Stomach (tissue), 19 donors: ENCODE measurements at places on chromosomes 16 and 17. TPM values are rescaled to one million over a fixed set of nuclear protein-coding genes. Genes with fewer than 3 reads are reported as not detected.

CEP295NL gene
- total RNA-seq, result 12.7 TPM

RIPOR1 gene
- total RNA-seq, result 159 TPM

HAS3 gene
- 5.9 TPM for total RNA-seq

KRT28 gene
- total RNA-seq, result not detected

KCNJ16 gene
- total RNA-seq, result 38.6 TPM

TMEM114 gene
- not detected for total RNA-seq

SHISA9 gene
- total RNA-seq, result not detected

NACA2 gene
- total RNA-seq, result not detected

- peaks cover 6% of the 10 kb centered on the region for H3K4me1 ChIP-seq
- H3K27me3 ChIP-seq, result no peaks in the 10 kb centered on the region
- no peak overlapping the region for H3K27ac ChIP-seq
- H3K4me3 ChIP-seq, result no peak overlapping the region
- no peak for DNase-seq
- peaks cover 18% of the 10 kb centered on the region for H3K36me3 ChIP-seq
Observed at GRCh38 chr16:89761304-89761922, 40.1 kb downstream of the ZNF276 start.

DNA sequence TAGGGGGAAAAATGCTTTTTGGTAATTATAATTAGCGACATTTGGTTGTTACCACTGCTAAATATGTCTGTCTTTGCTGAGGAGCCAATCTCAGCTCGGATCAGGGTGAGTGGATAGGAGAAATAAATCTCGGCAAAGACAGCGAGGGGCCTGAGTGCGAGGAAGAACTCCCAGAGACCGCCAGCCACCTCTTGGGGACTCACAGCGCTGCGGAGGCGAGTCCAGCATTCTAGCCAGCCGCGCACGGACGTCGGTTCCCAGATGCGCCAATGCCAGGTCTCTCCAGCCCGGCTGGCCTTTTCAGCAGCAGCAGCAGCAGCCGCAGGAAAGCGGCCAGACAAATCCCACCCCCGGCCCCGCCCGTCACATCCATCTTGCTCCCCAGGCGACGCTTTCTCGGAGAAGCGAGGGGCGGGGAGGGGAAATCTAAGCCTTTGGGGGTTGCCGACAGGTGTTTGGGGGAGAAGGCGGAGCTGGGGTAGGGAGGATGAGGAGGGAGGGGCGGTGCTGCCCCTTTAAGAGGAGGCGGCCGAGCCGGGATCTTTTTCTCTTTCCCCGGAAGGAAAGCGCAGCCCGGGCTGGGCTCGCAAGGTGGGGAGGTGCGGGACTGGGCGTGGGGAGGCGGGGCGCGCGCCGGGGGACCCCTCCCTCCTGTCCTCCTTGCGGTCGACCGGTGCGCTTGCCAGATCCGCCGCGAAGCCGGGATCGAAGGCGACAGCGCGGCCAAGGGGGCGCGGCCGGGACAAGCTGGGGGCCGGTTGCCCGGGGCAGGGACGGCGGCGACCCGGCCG is at the start of gene ITGA3:
ITGA3 (plus strand) TSS at position 685 of the 791 bp plus-strand sequence. CDS start 330 bp downstream, outside the sequence.
- peak within 1 kb of the TSS; percentile 96 for H3K27ac ChIP-seq
- peak within 1 kb of the TSS; percentile 86 for H3K4me3 ChIP-seq
- peaks cover 12% of the 10 kb centered on the region for H3K27me3 ChIP-seq
- no peaks in the 10 kb centered on the region for H3K36me3 ChIP-seq
- DNase-seq, result peak; percentile 93

DNA sequence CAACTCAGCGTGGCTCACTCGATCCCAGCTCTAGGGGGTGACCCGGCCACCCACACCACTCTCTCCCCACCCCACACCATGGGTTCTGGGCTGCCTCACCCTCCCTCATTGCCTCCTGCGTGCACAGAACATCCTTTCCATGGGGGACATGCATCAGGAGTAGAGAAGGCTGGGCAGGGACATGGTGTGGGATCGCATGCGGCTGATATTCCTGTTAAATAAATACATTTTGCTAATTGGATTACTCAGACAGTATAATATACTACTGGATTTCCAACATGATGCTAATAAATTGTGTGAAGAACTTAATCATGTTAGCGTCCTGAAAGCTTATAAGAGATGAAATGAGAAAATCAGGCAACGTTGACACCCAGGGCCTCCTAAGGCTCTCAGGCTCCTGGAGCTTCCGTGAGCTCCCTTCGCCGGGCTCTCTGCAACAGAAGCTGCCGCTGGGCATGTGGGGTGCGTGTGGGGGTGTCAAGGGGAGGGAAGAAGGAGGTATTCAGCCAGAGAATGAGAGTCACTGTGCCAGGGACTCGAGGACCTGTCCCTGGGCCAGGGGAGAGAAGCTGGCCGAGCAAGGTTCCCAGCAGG is 173.1 kb upstream of the TNRC6C start:
- H3K27me3 ChIP-seq, result no peaks in the 10 kb centered on the region
- no peaks in the 10 kb centered on the region for H3K36me3 ChIP-seq
- no peak overlapping the region for H3K4me3 ChIP-seq

- peak overlapping the region; percentile 80 for H3K27ac ChIP-seq
- peak overlapping the region; percentile 66 for H3K4me3 ChIP-seq
- H3K36me3 ChIP-seq, result no peaks in the 10 kb centered on the region
- H3K27me3 ChIP-seq, result no peaks in the 10 kb centered on the region
- H3K4me1 ChIP-seq, result peaks cover 43% of the 10 kb centered on the region
- peak; percentile 84 for DNase-seq
Observed at GRCh38 chr17:72588961-72589360, 468.1 kb downstream of the SOX9 start.

DNA sequence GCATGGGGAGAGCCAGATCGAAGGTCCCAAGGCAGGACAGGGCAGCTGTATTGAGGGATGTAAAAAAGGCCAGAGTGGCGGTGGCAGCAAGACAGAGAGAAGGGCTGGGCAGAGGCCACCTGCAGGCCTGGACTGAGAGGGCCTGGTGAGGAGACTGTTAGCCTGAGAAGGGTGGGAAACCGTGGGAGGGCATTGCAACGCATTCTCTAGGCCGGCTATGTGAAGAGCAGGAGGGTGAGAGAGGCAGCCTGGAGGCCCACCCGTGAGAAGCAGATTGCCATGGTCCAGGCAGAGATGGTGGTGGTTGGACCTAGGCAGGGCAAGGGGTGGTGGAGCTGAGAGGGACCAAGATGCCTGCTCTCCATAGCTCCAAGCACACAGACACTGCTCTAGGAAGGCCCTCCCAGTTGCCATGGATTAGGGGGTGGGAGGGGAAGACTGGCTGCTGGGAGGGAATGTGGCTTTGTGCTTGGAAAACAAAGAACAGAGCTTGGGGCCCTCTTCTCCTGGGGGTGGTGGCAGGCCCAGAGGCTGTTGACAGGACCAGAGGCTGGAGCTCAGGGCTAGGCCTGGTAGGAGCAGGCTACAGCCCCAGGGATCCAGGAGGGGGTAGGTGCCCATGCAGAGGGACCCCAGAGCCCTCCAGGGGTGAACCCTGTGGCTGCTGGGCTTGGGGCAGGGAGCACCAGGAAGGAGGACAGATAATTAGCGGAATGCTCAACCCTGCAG is 12.4 kb upstream of the TCAP start:
- no peak overlapping the region for H3K4me3 ChIP-seq
- no peaks in the 10 kb centered on the region for H3K27me3 ChIP-seq
- peak overlapping the region; percentile 5 for H3K27ac ChIP-seq
- no peak for DNase-seq
- peaks cover 43% of the 10 kb centered on the region for H3K36me3 ChIP-seq

GRCh38 chr16:48607056-48607825 is 2.7 kb downstream of the N4BP1 start:
- peak; percentile 83 for DNase-seq
- H3K36me3 ChIP-seq, result no peaks in the 10 kb centered on the region
- H3K4me3 ChIP-seq, result peak overlapping the region; percentile 86
- peak overlapping the region; percentile 96 for H3K27ac ChIP-seq
- peaks cover 74% of the 10 kb centered on the region for H3K4me1 ChIP-seq

- H3K27ac ChIP-seq, result peak overlapping the region; percentile 71
- H3K27me3 ChIP-seq, result no peaks in the 10 kb centered on the region
- no peak overlapping the region for H3K4me3 ChIP-seq
- H3K4me1 ChIP-seq, result peaks cover 95% of the 10 kb centered on the region
Observed at GRCh38 chr17:77471984-77472461, 331.3 kb downstream of the SEC14L1 start.

GRCh38 chr17:76080768-76081287 is 1.8 kb downstream of the ZACN start:
- no peak overlapping the region for H3K27ac ChIP-seq
- peaks cover 25% of the 10 kb centered on the region for H3K4me1 ChIP-seq
- H3K4me3 ChIP-seq, result no peak overlapping the region
- DNase-seq, result no peak
- H3K27me3 ChIP-seq, result peaks cover 49% of the 10 kb centered on the region

GRCh38 chr17:71842986-71843385 is 277.8 kb upstream of the SOX9 start:
- DNase-seq, result no peak
- H3K36me3 ChIP-seq, result no peaks in the 10 kb centered on the region
- H3K27me3 ChIP-seq, result no peaks in the 10 kb centered on the region
- H3K4me1 ChIP-seq, result no peaks in the 10 kb centered on the region
- H3K27ac ChIP-seq, result no peak overlapping the region

GRCh38 chr16:54503856-54504219 is 217.3 kb upstream of the IRX3 start:
- DNase-seq, result no peak
- H3K27me3 ChIP-seq, result no peaks in the 10 kb centered on the region
- H3K4me3 ChIP-seq, result no peak overlapping the region
- H3K36me3 ChIP-seq, result no peaks in the 10 kb centered on the region
- peak overlapping the region; percentile 4 for H3K27ac ChIP-seq

DNA sequence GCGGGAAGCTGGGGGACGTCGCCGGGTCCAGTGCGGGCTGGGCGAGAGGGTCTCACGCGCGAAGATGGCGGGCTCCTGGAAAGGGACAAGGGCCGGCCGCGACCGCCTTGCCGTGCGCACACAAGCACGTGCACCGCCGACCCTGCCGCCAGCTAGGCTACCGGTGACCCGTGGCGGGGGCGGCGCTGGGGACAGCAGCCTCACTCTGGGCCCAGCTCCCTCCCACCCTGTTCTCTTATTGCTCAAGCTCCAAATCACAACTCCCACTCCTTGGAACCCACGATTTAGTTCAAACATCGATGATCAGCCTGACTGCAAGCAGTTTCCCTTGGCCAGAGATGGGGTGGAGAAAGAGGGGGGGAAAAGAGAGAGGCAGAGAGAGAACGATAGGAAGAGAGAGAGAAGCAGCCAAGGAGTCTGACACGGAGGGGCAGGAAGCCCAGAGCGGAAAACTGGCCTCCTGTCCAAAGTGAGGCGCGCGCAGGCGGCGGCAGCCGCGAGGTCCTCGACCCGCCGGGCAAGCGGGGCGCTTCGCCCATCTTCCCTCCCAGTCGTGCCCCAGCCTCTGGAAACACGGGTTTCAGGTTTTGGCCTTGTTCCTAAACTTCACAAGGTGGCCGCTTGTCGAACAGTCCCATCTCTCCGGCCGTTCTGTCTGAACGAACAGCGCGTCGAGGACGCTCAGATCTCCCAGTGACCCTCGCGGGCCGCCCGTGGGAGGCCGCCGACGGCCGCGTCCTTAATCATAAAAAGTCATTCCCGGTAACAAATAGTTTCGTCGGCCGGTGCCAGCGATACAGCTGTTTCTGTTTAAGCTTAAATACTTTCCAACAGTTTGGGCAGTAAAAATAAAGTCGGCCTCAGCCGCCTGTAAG is 1.7 kb upstream of the CBX8 start:
- H3K36me3 ChIP-seq, result peaks cover 9% of the 10 kb centered on the region
- no peak overlapping the region for H3K27ac ChIP-seq
- peaks cover 57% of the 10 kb centered on the region for H3K27me3 ChIP-seq
- H3K4me3 ChIP-seq, result peak overlapping the region; percentile 54
- peaks cover 75% of the 10 kb centered on the region for H3K4me1 ChIP-seq
- DNase-seq, result no peak

GRCh38 chr17:46819906-46820351 is 1.4 kb upstream of the WNT3 start:
- no peak overlapping the region for H3K27ac ChIP-seq
- H3K4me3 ChIP-seq, result peak overlapping the region; percentile 50
- no peak for DNase-seq
- H3K36me3 ChIP-seq, result no peaks in the 10 kb centered on the region
- H3K27me3 ChIP-seq, result peaks cover 97% of the 10 kb centered on the region

- peaks cover 85% of the 10 kb centered on the region for H3K36me3 ChIP-seq
- DNase-seq, result no peak
- H3K27me3 ChIP-seq, result no peaks in the 10 kb centered on the region
- H3K4me3 ChIP-seq, result no peak overlapping the region
- H3K27ac ChIP-seq, result no peak overlapping the region
Observed at GRCh38 chr16:28838558-28838918, 7.6 kb downstream of the TUFM start.

DNA sequence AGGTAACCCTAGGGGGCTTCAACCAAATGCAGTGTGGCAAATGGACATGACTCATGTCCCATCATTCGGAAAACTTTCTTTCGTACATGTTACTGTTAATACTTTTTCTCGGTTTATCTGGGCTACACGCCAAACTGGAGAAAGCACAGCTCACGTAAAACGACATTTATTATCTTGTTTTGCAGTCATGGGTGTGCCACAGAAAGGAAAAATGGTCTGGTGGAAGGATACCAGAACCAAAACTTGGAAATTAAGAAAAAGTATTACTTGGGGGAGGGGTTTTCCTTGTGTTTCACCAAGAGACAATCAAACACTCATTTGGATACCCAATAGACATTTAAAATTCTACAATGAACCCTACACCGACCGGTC is 23.6 kb downstream of the ALOX15B start:
- no peaks in the 10 kb centered on the region for H3K36me3 ChIP-seq
- peaks cover 26% of the 10 kb centered on the region for H3K4me1 ChIP-seq
- no peak overlapping the region for H3K4me3 ChIP-seq

GRCh38 chr17:19726631-19727376 is 10.4 kb upstream of the SLC47A2 start:
- no peaks in the 10 kb centered on the region for H3K27me3 ChIP-seq
- no peak overlapping the region for H3K4me3 ChIP-seq
- peak overlapping the region; percentile 38 for H3K27ac ChIP-seq
- peaks cover 35% of the 10 kb centered on the region for H3K4me1 ChIP-seq
- no peaks in the 10 kb centered on the region for H3K36me3 ChIP-seq
- DNase-seq, result peak; percentile 52

DNA sequence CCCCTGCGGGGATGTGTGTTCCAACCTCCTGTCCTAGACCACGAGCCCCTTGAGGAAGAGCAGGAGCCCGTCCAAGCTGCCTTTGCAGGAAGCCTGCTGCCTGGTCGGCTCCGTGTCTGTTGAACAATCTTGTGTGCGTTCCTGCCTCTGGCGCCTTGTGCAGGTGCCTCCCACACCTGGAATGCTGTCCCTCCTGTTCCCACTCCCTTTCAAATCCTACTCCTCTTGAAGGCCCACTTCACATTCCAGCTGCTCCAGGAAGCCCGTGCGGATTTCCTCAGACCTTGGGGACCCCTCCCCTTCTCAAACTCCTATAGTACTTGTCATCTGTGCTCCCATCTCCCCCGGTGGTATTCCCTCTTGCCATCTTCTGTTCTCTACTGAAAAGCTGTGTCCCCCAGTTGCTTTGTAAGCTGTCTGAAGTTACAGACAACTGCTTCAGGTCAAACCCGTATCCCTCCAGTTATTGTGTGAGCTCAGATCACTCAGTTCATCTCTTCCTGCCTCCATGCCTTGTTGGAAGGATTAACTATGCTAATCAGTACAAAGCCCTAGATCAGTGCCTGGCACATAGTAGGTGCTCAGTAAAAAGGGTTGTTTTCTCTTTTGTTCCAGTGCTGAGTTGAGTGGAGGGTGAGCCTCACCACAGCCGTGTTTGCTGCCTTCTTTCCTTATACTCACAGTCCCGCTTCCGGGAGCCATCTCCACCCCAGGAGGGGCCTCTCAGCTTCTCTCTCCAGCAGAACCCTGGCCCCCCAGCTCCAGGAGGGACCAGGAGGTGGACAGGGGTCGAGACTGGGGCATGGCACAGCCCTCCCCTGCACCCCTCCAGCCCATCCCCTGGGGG is 241.8 kb upstream of the CIBAR2 start:
- no peaks in the 10 kb centered on the region for H3K36me3 ChIP-seq
- peak; percentile 82 for DNase-seq
- no peak overlapping the region for H3K4me3 ChIP-seq
- H3K27me3 ChIP-seq, result no peaks in the 10 kb centered on the region
